KG1 (cell line): ENCODE measurements at places on chromosomes 7 and 10.

DNA sequence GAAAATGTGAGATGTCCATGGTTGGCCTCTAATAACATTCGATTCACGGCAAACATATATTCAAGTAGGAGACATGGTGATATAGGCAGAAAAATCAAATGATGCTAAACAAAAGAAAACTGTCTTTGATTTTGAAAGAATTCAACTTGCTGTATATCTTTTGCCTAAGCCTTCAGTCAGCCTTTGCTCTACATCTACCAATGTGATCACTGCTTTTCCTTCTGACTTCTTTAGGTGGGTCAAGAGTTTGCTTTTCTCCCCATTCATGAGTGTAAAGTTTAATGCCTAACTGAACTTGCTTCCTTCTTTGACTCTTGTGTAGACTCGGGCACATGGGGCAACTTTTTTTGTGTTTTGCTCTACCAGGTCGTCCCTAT, 417 bp upstream of the HIF1AN start:
- no peak for DNase-seq

DNA sequence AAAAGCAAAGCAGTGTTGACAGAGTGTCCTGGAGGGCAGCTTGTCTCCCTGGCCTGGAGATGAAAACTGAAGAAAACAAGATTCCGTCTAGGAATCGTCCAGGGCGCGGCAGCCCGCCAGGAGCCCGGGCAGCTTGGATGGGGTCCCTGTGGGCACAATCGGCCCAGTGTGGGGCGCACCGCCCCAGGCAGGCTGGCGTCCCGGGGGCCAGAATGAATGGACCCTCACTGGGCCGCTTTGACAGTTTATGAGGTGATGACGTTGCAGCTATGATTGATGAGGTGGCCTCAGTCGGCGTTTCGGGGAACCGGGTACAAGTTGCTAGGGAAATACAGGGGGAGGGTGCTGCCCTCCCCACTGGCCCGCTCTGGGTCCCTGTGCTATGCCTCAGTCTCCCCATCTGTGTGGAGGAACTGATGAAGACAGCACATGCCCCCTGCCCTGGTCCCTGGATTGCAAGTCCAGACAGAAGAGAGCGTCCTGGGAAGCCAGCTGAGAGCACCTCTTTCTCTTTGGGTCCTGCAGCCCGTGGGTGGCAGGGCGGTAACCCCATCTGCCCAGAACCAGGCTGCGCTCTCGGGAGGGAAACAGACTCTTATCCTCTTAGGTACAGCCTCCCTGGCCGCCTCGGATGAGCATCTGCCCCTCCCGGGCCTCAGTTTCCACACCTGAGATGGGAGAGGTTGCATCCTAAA, 131.3 kb downstream of the LHPP start:
- DNase-seq, result no peak

- no peak for DNase-seq
Measured at GRCh38 chr7:142838461-142839213, 16.2 kb upstream of the EPHB6 start.

DNA sequence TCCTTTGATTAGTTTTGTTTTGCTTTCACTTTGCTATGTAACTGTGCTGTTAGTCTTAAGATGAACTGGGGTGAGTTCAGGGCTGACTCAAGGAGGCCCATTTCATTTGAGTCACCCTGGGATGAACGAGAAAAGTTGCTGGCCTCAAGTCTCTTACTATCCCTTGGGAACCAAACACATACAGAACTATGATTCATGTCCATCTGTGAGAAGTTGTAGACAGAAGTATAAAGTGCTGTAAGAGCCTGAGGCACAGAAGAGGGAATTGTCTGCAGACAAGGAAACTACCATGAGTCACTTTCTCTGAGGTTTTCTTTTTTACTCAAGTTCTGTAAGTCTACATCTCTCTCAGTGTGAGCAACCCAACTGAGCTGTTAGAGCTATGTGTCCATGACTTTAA, 179.8 kb upstream of the CSTF2T start:
- DNase-seq, result no peak

DNA sequence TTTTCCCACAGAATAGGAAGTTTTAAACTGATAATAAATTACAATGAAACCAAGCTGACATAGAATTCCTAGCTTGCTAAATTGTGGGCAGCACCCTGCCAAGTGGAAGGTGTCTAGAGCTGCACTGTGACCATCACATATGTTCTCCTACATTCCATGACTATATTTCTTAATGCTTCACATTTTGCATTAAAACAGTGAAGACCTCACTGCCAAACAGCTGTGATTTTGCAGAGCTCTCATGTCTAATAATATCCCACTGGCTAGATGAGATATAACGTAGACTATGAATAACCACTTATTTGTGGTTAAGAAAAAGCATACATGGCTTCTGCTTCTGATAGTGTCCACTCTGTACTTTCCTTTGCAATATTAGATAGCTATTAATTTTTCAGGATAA, 228.3 kb upstream of the TEX47 start:
- DNase-seq, result no peak

DNA sequence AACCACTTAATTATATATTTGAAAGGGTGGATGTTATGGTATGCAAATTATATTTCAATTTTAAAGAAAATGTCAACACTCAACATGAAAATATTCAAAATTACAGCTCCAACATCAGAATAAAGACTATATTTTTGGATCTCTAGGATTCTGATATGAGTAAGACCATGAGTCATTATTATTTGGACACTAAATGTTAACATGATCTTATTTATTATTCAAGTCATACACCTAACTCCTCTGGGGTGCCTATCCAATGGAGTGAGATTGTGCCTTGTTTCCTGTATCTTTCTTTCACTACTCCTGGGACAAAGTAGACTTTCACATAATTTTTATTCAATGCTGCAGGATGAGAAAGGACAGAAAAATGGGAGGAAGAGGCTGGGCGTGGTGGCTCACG, 135.2 kb upstream of the PRSS1 start:
- DNase-seq, result no peak

- DNase-seq, result no peak
Measured at GRCh38 chr10:80460399-80461207, 6.5 kb downstream of the TSPAN14 start.

DNA sequence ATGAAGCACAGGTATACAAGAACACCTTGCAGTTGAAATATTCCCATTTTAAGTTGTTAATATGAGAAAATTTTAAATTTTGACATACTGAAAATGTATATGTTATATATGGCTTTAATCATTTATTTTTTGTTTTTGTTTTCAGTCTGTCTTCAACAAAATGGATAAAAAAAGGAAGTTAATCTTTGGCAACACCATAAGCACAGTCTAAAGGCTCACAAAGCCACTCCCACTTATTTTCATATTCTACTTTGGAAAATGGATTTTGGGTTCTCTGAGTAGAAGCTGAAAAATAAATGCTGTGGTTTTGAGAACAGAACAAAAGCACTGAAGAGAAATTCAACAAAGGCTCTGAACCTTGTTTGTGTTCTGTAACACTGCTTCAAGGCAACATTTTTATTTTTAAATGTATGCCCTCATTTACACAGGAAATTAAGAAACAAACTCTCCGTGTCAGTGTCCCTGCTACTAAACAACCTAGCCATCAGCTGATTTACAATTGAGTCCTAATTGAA, 81.3 kb upstream of the LRRN3 start:
- DNase-seq, result no peak

- no peak for DNase-seq
Measured at GRCh38 chr7:44114586-44115310, 8.6 kb downstream of the POLD2 start.

DNA sequence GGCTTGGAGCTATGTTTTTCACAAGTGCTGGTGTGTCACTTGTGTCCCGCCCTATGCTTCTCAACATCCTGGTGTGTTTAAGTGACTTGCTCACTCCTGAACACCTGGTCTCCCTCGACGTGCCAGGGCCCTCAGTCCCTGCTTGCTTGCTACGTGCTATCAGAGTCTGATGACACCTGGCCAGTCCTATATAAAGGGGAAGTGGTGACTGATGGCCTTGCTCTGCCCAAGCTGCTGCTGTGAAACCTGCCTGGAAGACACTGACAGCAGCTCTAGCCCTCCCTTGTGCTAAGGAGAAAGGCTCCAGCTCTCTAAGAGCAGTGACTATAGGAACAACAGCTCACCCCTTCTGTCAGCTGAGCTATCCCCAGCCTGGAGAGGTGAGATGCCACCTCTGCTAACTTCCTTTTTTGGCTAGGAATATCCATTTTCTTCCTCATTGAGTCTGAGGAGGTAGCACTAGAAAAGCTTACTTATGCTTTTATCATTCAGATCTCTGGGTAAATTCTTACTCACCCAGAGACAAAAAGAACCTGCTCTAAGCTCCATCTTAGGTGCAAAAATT, 77.2 kb upstream of the PLXNA4 start:
- DNase-seq, result no peak
